ENCODE measurements at places on chromosomes 2 and 18.

GRCh38 chr18:72155327-72155726 is 388.8 kb downstream of the CBLN2 start:
- DNase-seq: no peak

GRCh38 chr2:173822889-173823542 is 142.2 kb downstream of the SP3 start:
- no peak for DNase-seq

GRCh38 chr2:5937321-5937720 is 245.1 kb downstream of the SOX11 start:
- DNase-seq: no peak

GRCh38 chr2:74835831-74836674 is 2.1 kb downstream of the HK2 start:
- no peak for DNase-seq

GRCh38 chr2:199895406-199895805 is 15.7 kb upstream of the C2orf69 start:
- no peak for DNase-seq

GRCh38 chr2:71699428-71699827 is 246.1 kb downstream of the DYSF start:
- no peak for DNase-seq

- no peak for DNase-seq
These were observed 28.0 kb upstream of the MARCO start for GRCh38 chr2:118913803-118914645.

- no peak for DNase-seq
These were observed 133.6 kb downstream of the GULP1 start for GRCh38 chr2:188425266-188425665.

DNA sequence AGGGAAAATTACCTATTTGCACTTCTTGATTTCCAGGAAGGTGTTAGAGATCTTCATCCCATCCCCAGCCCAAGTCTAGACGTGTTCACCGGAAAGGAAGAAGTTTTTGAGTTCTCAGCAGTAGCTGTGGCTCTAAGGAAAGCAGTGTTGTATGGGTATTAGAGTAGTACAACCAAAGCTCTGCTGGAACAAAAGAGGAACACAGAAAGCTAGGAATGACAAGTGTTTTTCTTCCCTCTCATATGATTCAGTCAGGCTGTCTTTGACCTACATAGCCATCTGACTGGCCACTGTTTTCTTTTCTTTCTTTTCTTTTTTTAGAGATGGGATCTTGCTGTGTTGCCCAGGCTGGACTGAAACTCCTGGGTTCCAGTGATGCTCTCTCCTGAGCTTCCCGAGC is 82.7 kb upstream of the SLC39A10 start:
- no peak for DNase-seq

DNA sequence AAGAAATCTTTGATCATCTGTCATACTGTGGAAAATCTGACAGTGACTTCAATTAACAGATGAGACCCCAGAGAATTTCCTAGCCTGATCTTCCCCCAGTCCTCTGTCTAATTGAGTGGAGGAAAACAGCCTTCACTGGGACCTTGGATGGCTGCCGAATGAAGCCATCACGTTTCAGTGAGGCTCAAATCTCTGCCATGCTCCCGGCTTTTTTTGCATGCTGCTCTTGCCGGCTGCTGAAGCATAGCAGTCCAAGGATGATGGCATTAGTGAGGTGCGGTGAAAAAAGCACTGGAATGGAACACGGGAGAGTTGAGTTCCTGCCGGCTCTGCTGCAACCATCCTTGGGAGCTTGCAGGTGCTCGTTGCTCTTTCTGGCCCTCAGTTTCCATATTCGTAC is 430.5 kb downstream of the SLC4A3 start:
- no peak for DNase-seq

GRCh38 chr18:70183441-70183840 is 22.0 kb downstream of the RTTN start:
- no peak for DNase-seq

DNA sequence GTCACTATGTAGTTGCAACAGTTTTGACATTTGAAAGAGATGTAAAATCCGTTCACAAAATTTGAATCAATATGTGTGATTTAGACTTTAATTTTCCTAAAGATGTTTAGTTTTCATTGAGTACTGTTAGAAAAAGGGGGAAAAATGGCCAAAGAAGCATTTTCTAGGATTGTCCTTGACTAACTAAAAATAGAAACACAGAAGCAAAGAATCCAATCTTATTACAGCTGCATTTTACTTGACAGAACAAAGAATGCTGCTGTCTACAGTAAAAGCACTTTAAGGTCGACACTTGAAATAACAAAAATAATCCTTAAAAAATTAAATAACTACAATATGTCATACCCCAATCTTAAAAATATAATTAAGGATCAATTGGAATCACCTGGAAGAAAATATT is 48.9 kb downstream of the FRZB start:
- no peak for DNase-seq

DNA sequence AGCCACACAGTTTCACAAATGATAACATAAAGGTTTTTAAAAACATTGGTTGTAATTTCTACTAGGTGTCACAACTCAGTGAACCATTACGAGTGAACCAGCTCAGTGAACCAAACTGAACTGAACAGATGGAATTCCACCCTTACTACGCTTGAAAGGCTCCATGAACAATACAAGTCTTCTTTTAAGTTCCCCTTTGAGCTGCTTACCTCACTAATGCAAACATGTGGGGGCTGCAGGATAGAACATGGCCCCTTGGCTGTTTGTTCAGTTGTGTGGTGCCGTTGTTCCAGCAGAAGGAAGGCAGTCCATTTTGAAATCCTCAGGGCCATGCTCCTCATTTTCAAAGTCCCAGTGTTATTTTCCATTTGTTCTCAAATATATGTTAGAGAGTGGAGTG is 30.7 kb upstream of the KLHL14 start:
- DNase-seq: no peak

DNA sequence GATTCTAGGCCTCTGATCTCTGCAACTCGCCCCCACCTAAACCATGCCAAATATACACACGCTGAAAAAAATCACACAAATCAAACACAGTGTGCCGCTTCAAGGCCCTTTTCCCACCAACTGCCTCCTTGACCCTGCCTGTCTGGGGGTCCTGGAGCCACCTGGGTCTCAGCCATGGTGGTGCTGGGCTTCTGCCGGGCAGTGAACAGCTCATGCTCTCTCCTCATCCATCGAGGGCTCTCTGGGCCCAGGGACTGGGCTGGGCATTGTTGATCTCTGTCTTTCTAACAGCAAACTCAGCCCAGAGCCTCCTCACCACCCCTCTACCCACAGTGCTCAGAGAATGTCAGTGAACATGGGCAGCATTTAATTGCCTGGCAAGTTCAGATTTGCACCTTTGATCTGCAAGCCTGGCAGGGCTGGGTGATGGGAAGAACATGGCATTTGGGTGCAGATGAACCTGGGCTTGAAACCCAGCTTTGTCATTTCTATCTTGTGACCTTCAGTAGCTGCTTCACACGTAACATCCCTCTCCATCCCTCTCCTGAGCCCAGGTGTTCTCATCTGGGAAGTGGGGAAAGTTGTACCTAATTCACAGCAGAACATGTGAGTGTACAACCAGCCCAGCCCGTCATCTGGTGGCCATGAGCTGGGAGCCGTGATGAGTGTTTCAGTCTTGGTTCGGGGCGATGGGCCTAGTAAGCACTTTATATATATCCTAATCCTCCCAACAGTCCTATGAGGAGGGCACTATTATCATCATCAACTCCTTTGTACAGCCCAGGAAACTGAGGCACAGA is 46.1 kb downstream of the SDC1 start:
- DNase-seq: no peak

- DNase-seq: no peak
These were observed 41.9 kb upstream of the ODC1 start for GRCh38 chr2:10489842-10490555.

GRCh38 chr2:217440000-217440399 is 562.8 kb downstream of the TNS1 start:
- DNase-seq: no peak

DNA sequence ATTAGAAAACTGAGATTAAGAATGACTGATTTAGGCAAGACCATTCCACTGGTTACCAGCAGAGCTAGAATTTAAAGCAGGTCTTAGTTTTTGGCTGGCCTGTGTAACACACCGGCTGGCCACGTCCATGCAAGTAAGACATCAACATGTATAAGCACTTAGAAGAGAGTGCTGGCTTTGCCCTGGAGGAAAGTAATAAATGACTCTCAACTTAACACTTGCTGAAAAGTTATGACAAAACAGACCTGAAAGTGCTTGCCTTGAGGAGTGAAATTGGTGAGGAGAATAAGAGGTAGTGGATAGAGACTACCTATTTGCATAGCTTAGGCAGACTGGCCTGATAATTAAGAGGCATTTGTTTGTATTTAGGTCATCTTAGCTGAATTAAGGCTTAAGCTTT is 165.7 kb upstream of the KCNJ3 start:
- no peak for DNase-seq

DNA sequence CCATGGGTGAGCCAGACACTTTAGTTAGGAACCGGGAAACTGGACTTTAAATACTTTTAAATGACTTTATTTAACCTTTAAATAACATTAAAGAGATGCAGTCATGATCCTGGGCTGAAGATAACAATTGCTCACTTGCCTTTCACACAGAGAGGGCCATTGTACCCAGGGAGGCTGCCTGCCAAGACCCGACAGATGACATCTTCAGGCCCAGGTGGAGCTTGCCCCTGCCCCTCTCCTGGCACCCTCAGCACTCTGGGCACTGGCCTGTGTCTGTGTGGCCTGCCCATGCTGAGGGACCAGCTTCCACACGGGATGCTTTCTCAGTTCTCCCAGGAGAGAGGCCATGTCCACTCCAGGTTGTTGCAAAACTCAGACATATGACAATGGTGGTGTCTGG is 216.4 kb upstream of the MYT1L start:
- DNase-seq: no peak

GRCh38 chr2:238087211-238087610 is 12.9 kb upstream of the ESPNL start:
- DNase-seq: no peak

DNA sequence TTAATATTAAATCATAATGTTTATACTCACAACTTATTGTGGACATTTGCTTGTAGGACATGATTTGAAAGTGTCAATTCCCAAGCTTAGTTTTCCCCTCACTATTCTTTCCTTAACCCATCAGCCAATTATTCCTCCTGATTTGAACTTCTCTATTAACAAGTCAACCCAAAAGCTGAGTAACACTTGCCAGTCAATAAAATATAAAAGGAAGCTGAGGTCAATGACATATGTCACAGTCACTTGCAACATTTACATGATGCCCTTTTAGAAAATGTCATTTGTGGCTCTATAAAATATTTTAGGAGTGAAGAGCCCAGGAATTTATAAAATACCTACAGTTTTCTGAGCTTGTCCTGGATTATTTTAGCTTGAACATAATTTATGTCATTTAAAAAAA is 7.2 kb downstream of the CCDC68 start:
- DNase-seq: no peak

- no peak for DNase-seq
These were observed 81.5 kb upstream of the STON1 start for GRCh38 chr2:48448274-48449061.

- no peak for DNase-seq
These were observed 73.9 kb upstream of the TTC27 start for GRCh38 chr2:32553829-32554432.

DNA sequence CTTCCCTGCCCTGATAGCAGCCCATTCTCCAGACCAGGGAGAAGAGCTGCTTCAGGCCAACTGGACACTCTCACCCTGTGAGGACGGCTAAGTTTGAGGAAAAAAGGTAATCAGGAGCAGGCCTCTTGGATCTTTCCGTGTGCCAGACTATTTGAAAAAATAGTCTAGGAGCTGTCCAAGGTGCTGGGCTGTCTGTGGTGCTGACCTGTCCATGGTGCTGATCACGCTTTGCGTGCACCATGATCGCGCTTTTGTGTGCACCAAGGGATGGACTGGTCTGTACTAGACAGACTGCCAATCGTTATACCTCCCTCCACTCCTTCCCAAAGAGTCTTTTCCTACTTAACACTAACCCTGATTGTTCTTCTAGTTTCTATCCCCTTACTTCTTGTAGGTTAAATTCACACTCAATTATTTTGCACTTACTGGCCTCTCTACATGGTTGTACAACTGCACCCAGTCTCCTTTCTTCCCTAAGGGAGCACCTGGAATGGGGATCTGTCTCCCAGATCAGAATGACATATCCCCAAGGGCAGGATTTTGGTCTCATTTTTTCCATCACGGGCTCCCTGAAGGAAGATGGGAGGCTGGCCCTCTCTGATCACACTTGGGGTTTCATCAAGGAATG is 295.4 kb downstream of the CELF4 start:
- DNase-seq: no peak

- DNase-seq: no peak
These were observed 93.0 kb upstream of the CTDP1 start for GRCh38 chr18:79586436-79587225.

DNA sequence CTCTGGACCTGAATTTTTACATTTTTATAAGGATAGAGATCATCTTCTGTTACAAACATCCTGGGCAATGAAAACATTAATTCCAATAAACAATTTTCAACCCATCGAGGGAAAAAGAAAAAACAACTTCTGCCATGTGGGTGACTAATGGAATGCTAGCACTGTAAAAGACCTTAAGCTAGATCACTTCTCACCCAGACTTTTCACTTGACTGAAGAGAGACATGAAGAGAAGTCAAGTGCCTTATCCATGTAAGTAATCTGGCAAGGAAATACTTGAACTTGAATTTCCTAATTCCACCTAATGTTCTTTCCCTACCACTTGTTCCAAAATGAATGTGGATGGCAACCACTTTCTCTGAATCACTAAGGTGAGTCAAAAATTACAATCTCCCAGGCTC is 98.3 kb upstream of the ACVR1C start:
- DNase-seq: no peak

- DNase-seq: no peak
These were observed 109.9 kb upstream of the OTOS start for GRCh38 chr2:240250150-240250984.

DNA sequence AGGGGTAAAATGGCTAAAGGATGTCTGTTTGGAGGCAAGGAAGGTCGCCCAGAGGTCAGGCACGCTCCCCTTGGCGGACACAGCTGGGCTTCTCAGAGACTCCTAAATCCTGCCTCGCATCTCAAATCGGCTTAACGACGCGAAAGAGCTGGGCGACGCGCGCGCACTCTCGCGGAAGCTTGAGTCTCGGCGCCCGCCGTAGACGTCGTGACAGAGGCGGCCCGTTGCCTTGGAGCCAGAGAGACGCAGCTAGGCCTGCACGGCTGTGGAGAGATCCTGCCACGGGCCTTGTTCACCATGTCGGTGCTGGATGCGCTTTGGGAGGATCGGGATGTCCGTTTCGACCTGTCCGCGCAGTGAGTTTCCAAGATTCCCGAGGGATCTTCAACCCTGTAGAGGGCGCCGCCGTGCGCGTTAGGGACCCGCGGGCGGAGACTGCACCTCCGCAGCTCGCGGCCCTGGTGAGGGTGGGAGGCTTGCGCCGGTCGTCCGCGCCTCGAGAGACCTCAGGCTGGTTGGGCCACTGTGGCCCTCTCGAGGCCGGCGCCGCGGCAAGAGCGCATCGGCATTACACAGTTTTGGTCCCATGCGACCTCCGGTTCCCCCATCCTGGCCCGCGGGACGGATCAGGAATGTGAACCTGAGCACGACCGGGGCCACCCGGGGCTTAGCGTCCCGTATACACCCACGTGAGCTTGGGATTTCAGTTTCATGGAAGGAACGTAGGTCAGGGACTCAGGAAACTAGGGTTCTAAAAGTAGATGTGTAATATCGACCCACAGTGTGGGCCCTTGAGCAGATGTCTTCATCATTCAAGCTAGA is at the start of gene BBS5:
BBS5 (plus strand) TSS at position 238 of the 822 bp plus-strand sequence; CDS start at position 298, 60 bp downstream.
- DNase-seq: peak; percentile 69

- no peak for DNase-seq
These were observed 955.2 kb upstream of the CELF4 start for GRCh38 chr18:38520786-38521185.
